HL-60 (cell line): ENCODE measurements at places on chromosomes 12 and 14.

GRCh38 chr14:102645746-102646440 is 53.4 kb downstream of the RCOR1 start:
- DNase-seq = peak; percentile 47

DNA sequence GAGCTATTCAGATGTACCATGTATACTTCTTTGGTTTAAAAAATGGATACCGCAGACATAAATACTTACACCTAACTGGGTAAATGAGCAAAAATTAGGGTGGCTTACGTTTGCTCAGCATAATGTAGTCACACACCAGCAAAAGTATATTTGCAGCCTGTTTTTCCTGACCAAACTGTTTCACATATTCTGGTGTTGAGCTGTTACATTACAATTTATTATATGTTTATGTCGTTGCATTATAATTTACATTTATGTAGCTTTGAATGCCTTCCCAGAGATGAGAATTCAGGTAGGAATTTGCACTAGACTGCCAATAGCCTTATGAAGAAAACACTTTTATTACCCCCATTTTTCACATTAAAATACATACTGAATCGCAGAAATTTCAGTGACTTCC is 183.3 kb downstream of the PTPRO start:
- no peak for DNase-seq

GRCh38 chr12:50246197-50246865 is 37.0 kb downstream of the LIMA1 start:
- DNase-seq = no peak

DNA sequence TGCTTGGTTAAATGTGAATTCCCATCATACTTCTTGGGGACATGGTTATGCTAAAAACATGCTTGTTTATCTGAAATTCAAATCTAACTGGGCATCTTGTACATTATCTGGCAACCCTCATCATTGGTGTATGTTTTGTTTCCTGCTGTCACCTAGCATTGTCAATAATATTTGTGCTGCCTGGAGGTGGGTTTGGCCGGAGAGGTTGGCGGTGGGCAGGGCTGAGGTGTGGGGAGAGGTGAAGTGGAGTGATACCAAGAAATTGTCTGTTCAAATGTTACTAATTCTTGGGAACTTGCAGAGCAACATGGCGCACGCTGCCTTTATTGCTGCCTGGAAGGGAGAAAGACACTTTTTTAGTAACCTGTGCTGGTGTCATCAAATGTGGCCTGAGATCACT is 280.5 kb downstream of the VRK1 start:
- no peak for DNase-seq

GRCh38 chr12:127383281-127383680 is 883.7 kb upstream of the TMEM132C start:
- DNase-seq = no peak

GRCh38 chr14:67986131-67986841 is 166.7 kb downstream of the RAD51B start:
- DNase-seq = no peak

- DNase-seq = no peak
Observed at GRCh38 chr12:41013881-41014642, 174.1 kb upstream of the PDZRN4 start.

GRCh38 chr14:105061428-105062047 is 3.7 kb downstream of the GPR132 start:
- peak; percentile 73 for DNase-seq

DNA sequence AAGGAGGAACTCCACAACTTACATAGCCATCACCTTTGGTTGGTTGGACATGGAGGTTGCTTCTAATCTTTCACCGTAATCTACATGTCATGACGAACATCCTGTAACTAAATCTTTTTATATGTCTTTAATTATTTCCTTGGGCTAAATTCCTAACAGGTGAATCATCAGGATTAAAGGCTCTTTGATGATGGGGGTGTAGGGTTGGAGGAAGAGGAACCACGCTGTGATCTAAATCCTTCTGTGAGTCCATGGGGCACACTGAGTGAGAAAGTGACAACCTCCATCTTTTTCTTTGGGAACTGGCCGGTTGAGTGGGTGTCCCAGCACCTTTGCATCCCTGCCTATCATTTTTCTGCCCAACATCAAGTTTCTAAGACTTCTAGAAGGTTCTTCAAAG is 31.1 kb upstream of the MAP1LC3B2 start:
- no peak for DNase-seq

- no peak for DNase-seq
Observed at GRCh38 chr12:104290320-104290719, 13.2 kb upstream of the EID3 start.

DNA sequence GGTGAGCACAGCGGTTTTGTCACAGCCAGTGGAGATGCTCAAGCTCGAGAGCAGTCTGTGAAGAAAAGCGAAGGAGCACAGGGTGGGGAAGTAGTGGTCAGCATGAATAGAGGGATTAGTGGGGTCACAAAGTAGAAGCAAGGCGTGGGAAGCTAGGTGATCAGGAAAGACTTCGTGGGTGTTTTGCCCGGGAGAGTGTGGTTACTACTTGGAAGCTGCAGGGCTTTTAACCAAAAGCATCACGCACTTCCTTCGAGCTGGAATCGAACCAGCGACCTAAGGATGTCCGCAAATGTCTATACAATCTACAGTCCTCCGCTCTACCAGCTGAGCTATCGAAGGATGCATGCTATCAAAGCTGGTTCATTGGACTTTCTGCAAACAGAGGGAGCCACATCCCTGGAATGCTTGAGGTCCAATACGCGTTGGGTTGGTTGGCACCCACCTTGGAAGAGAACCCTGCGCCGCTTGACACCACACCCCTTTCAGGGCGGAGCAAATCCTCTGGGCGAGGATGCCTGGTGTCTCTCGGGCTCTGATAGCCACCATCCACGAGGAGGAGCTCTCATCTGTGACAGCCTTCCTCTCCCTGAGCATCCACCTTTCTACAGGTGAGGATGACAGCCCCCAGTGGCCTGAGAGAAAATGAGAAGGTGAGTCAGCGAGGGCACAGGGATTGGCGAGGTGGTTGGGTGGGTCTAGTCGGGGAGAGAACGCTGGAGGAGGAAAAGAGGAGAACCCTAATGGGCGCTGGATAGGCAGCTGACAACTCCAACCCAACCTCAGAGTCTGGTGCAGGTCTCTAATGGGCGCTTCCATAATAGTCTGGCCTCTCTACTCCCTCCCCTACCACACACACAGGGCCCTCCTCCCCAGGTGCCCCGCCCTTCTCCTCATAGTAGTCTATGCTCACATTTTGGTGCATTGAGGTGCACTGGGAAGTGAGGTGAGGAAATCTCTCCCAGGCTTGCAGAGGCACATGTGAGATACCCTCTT is 16.0 kb upstream of the OR6S1 start:
- DNase-seq = peak; percentile 15

DNA sequence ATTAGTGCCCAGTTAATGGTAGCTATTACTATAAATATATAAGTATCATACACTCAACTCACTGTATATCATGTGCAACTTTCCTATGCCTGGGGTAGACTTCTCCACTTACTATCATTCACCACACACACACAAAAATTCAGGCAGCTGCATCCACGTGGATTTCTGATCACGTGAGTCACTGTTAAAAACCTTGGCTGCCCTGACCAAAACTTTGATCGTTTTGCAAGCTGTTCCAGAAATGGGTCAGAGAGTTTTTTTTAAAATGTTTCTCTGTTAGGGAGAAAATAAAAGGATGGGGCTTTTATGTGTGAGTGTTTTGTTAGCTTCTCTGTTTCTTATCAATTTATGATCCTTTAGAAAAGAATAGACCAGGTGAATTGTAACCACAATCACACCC is 198.2 kb upstream of the CNOT2 start:
- no peak for DNase-seq

DNA sequence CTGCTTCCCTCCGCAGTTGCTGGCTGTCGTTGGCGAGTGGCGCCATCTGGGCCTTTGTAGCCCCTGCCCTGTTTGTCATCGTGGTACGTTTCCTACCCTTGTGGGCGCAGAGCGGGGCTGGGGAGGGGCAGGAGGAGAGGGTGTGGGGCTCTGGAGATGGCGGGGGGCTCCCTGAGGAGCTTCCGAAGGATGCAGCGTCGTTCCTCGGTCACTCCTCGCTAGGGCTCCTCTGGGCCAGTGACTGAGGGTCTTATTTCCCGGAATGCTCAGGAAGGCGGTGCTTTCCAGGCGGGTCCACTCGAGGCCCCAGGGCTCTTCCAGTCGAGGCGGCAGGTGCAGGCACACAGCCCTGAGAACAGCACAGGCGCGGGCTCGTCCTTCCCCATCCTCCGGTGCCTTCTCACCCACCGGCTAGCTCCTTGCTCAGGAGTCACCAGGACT is 167.1 kb downstream of the ADGRD1 start:
- DNase-seq = no peak

- no peak for DNase-seq
Observed at GRCh38 chr12:26126340-26127284, 1.8 kb upstream of the BHLHE41 start.

DNA sequence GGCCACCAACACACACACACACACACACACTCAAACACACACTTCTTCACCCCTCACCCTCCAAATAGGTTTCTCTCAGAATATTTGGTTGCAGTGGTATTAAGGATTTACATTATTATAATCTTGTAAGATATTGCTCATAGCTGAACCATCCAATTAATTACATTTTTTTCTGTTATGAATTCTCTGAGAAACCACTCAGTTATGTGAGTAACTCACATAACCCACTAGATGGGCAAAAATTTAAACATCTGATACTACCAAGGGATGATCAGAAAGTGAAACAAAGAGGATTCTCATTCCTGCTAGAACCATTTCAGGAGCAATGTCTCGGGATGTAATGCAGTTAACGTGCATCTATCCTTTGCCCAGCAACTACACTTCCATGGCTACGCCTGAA is 31.6 kb downstream of the TMTC1 start:
- DNase-seq = no peak

DNA sequence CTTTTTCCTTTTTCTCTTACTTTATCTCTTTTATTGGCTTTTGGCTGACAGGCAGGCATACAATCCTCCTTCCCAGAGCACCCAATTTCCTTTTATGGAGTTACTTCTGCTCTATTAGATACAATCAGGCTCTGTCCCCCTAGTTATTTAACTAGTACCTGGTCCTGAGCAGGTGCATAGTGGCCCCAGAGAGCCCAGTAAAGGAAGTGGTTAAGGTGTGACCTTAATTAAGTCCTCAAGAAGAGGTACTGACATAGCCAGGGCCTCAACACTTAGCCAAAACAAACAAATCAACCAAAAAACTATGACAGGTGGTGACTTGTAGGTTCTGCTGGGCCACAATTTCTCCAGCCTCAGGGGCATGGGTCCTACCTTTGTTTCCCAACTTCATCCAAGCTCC is 82.9 kb downstream of the CCDC60 start:
- DNase-seq = no peak

DNA sequence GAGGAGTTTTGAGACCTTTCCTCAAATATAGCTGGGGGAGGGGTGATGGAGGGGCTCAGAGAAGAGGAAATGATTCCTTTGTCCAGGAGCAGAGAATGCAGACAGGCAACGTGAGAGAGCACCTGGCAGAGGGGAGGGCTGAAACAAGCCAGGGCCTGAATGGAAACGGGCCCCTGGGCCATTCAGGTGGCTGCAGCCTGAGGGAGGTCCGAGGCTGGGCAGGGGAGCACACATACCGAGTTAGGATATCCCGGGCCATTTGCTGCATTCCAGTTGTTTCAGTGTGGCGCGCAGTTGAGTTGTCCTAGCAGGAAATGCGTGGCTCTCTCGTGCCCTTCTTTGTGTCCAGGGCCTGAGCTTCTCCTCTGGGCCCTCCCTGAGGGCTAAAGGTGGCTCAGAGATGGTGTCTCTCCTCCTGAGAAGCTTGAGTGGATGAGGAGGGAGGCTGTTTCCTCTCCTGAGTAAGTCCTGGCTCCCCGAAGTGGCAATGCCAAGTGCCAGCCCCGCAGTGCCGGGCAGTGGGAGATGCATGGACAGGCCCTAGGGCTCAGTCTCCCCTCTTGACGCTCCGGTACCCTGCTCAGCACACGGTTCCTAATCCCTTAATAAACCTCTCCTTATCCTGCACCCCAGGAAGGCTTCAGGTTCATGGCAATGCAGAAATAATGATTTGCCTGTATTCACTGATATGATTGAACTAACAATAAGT is 85.5 kb upstream of the VRK1 start:
- no peak for DNase-seq

- no peak for DNase-seq
Observed at GRCh38 chr14:59566725-59567124, 9.9 kb downstream of the CCDC175 start.
